NCI-H526 treated with DMSO at 0.1 percent for 48 hours (cell line): ENCODE measurements at places on chromosomes 3 and 15.
A peak's percentile ranks its signal among the peaks of the same experiment; 100 is the strongest.

DNA sequence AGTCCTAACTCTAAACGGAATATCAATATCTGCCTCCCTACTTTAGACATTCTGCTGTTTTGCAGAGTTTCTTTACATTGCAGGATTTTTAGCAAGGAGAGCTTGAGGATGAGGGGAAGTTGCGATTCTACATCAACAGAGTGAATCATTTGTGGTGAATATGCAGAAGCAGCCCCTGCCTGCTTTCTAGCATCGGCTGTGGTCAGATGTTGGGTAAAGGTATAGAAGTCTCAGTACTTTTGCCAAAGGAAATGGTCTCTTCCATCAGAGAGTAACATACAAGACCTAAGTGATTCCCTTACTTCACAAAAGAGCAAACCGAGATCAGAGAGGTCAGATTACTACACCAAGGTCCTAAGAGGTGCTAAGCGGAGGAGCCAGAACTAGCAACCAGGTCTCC is 15.2 kb downstream of the ST3GAL6 start:
- DNase-seq = no peak

GRCh38 chr3:189236352-189236751 is 64.6 kb downstream of the TPRG1 start:
- DNase-seq = no peak

- no peak for DNase-seq
Observed at GRCh38 chr15:86333819-86334218, 254.1 kb downstream of the AGBL1 start.

GRCh38 chr3:173410849-173411248 is 13.3 kb downstream of the NLGN1 start:
- no peak for DNase-seq

DNA sequence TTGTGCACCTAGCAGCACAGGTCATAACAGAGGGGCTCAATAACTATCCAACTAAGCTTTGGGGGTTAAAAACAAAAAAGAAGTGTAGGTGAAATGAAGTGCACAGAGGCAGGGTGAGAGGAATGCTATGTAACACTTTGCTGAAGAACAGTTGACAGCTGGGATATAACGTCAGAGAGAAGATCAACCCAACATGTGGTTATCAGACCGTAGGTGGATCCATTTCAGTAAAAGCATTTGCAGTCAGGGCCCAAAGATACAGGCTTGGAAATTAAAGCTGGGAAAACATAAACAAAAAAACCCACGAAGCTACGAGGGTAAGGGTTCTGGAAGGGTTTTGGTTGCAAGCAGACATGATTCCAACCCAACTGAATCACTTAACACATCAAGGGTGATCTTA is 377.5 kb upstream of the NR2F2 start:
- DNase-seq = no peak

DNA sequence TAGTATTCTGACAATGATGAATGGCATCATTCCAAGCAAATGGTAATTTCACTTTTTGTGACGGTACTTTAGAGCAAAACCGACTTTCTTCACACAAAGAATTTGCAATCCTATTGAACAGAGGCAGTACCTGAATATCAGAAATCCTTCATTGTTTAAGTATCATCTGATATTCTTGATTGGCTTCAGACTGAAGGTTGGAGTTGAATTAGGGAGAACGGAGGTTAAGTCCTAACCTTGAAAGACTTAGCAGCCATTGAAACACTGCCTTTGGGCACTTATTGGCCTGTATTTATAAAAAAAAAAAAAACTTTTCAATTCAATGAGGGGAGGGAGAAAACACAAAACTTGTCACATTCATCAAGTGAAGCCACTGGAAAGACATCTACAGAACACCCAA is 89.0 kb downstream of the MECOM start:
- DNase-seq = no peak

DNA sequence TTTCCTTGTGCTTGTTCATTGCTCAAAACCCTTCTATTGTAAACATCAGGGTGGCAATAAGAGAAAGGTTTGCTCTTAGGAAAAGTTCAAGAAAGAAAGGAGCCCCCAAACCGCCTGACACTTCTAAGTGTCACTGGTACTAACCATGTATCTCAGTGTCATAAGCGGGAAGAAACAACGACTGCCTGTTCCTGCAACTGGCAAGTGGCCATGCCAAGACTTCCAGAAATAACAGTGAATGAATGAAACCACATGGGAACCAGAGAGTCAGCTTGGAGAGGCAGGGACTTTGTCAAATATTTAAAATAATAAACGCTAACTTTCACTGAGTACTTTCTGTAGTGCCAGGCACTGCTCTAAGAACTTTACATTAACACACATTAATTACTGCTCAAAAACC is 1.1 kb downstream of the PLSCR2 start:
- DNase-seq = no peak

DNA sequence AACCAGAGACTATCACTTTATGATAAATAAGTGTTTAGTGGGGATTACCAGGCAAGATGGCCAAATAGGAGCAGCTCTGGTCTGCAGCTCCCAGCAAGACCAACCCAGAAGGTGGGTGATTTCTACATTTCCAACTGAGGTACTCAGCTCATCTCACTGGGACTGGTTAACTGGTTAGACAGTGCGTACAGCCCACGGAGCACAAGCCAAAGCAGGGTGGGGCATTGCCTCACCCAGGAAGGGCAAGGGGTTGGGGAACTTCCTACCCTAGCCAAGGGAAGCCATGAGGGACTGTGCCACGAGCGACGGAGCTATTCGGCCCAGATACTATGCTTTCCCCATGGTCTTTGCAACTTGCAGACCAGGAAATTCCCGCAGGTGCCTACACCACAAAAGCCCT is 171.0 kb downstream of the CTNNB1 start:
- DNase-seq = no peak

DNA sequence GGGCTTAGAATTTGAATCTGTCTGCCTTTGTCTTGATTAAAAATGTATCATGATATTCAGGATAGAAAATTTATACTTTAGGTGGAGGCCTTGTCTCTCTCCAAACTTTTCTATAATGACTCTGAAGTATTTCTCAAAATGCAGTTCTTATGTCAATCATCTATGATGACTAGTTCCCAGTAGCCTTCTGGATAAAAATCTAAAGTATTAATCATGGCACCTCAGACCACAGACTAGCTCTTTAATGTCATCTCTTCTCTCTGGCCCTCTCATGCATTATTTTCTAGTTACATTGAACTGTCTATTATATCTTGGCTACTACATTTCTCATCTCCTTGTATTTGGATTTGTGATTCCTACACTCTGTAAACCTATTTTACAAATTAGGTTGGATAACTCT is 96.9 kb downstream of the ZPLD1 start:
- DNase-seq = no peak

- peak; percentile 83 for DNase-seq
Observed at GRCh38 chr3:152174876-152175527, 93.7 kb upstream of the MBNL1 start.

GRCh38 chr15:72998226-72998625 is 54.0 kb upstream of the NEO1 start:
- DNase-seq = no peak

DNA sequence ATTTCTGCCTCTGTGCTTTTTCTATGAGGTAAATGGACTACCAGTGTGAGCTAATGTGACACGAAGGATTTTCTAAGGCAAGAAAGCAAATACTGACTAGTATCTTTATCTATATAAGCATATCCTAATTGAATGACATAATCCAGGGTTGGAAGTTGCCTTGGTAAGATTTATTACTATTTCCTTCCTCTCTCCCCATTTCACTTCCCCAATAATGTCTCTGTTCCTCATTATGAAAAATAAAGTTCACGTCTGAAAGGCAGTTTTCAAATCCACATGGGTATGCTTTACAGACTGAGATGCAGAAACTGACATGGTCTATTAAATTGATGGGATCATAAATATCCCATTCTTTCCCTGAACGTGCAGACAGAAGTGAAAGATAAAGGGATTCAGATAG is 86.0 kb downstream of the DTWD1 start:
- no peak for DNase-seq

GRCh38 chr3:147656023-147656422 is 246.9 kb downstream of the ZIC1 start:
- no peak for DNase-seq

GRCh38 chr15:48355377-48355776 is 24.1 kb downstream of the DUT start:
- no peak for DNase-seq
